ENCODE measurements at places on chromosomes 2 and 18.

DNA sequence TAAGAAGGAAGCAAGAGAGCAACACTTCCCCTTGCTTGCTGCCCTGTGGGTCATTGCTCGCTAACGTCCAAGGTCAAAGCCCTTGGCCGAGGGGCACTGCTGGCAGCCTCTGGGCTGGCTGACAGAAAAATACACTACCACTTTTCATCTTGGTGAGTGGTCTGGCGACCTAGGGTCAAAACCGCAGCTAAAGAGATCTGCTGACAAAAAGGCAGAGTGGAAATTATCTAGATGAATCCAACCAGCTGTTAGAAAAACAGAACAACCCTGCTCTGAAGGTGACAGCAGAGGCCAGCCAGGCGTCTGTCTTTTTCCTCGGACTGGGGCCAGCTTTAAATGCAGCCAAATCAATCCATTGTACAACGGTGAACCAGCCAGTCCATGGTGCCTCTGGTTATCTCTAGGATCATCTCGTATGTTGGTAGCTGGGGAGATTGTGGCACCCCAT is 92.6 kb downstream of the CD8B2 start:
- no peak for DNase-seq

- DNase-seq: no peak
Observed at GRCh38 chr2:222646008-222646407, 9.9 kb downstream of the FARSB start.

GRCh38 chr2:231383416-231384108 is 11.9 kb upstream of the B3GNT7 start:
- DNase-seq: no peak

DNA sequence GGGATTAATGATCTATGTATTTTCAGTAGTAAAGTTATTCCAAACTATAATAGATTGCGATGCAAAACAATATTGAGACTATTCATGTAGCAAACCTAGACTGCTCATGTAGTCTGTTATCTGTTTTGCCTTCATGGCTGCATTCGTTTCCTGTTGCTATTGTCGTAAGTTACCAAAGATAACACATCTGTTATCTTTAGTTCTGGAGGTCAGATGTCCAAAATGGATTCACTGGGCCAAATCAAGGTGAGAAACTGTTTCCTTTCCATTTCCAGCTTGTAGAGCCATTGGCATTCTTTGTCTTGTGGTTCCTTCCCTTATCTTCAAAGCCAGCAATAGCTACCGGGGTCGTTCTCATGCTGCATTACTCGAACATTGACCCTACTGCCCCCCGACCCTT is 20.9 kb downstream of the ITGAV start:
- no peak for DNase-seq

DNA sequence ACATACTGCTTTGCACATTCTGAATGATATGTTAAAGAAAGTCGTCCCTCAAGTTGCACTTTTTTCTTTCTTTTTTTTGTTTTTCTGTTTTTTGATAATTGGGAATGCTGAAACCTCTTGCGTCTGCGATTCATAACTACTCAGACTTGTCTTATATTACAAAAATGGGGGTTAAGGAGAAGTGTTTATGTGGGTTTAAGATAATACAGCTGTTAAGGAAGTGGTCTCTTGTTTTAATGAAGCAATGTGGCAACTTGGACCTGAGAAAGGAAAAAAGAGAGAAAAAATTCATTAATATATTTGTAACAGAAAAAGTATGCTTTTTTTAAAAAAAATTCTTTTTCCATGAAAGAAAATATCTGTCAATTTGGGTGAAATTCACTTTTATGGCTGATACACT is 268.5 kb upstream of the CCDC68 start:
- no peak for DNase-seq

DNA sequence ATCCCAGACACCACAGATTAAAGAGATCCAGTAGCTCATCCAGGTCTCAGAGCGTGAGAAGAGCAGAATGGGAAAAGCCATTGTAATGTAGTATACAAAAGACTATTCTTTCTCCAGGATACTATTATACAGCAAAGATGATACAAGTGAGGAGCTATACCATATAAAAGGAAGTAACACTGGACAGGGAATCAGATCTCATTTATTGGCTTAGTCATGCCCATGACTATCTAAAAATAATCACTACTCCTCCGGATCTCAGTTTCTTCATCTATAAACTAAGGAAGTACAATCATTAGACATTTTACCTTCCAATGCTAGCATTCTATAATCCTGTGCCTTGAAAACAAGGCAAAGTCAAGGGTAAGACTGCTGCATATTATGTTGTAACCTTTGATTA is 19.4 kb downstream of the KRCC1 start:
- DNase-seq: no peak
